ENCODE measurements at places on chromosomes 2 and 18.

DNA sequence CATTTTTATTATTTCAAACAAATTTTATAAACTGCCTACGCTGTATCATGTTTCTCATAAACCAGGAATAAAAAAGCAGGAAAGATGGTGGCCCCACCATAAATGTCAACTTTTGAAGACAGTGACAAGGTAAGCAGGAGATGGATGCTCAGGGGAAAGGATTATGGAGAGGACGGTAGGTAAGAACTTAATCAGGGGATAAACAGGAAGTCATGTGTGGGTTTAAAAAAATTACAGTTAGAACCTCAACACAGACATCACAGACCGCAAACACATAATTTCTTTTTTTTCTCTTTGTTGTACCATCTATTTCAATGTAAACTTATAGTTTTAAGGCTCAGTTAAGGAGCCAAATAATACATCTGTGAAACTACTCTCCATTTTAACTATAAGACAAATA, 575.2 kb upstream of the SLC8A1 start:
- DNase-seq = no peak

DNA sequence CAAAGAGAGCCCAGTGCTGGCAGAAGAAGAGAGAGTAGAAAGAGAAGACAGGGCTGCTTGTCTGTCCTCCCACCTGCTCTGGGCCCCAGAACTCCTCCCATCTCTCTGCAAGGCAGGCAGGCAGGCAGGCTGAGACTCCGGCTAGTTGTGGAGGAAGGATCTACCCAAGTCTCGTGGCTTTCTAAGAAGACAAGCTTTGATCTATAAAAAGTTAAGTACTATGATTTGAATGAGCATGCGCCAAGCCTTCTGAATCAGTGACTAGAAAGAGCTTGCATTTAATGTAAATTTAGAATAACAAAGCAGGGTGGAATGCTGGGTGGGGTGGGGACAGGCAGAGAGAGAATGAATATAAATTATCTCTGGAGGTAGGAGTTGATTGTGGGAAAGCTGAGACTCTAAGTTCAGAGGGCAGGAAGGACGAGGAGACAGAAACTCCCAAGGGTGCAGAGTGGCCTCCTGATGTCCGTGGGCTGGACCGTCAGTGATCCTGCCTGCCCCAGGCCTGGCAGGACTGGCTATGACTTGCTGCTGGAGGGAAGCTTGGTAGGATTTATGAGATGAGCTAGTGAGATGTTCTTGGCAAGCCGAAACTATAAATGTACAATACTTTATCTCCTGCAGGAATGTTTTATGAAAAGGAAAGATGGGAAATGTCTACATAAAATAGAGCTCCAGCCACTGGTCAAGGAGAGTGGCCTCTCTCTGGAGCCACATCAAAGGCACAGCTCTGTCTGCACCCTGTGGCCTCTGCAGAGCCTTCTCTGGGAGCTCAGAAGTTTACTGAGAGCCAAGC, 447.5 kb downstream of the TNS1 start:
- DNase-seq = no peak

- no peak for DNase-seq
These were observed 9.9 kb upstream of the YPEL5 start for GRCh38 chr2:30136764-30137444.

DNA sequence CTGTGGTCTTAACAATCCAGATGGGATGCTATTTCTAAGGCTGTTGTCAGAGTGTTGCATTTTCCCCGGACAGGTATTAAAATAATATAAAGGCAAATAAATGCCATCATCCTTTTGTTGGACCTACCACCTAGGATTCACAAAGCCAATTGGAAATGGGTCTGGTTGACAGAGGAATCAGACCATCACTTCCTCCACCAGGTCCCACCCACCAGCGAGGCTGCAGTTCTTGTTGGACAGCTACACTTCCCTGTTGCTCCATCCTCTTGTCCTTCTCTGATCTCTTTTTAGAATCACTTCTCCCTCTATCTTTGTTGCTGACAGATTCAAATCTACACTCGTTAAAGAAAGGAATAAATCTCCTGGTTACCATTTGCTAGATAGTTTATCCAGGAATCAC, 1.1 kb downstream of the TMEM169 start:
- DNase-seq = peak; percentile 56

DNA sequence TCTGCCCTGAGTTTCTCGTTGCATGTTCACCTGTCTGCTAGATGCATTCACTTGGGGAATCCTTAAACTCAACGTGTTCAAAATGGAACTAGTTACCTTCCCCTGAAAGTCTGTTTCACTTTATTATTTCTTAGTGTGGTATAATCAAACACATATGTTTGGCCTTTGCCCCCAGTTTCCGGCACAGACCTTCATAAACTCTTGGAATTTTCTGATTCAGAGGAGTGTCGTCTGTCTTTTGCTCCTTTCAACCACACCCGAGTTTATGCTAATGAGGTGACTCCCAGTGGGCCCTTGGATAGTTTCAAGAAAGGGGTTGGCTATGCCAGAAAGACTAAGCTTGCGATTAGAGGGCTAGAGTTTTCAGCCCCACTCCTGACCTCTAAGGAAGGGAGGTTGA, 198.9 kb downstream of the CDCA7 start:
- no peak for DNase-seq

DNA sequence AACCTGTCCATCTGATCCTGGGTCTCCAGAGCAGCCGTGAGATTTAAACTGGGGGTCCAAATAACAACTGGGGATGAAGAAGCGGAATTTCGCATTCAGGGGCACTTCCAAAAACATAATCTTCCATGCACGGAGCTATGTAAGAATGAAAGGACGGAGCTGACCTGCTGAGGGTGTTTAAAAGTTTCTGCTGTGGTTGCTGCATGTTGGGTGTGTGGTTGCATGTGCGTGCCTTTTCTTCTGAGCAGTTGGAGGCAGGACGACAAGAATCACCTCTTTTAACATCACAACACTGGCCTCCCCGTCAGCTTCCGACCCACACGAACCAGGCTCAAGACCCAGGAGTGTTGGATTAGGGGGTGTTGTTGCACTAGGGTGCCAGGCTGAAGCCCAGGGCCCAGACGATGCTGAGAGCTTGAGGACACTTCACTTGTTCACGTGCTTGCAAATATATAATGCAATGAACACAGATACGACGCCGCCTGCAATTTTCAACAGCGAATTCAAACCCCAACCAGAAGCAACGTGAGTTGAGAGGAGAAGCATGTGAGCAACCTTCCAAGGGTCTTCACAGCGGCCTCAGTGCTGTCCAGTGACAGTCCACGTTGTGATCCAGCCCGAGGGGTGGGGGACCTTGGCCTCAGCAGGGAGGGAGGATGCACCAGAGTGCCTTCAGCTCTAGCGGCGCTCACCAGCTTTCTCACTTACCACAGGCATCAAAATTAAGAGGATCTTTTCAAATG, 76.0 kb upstream of the SALL3 start:
- no peak for DNase-seq

DNA sequence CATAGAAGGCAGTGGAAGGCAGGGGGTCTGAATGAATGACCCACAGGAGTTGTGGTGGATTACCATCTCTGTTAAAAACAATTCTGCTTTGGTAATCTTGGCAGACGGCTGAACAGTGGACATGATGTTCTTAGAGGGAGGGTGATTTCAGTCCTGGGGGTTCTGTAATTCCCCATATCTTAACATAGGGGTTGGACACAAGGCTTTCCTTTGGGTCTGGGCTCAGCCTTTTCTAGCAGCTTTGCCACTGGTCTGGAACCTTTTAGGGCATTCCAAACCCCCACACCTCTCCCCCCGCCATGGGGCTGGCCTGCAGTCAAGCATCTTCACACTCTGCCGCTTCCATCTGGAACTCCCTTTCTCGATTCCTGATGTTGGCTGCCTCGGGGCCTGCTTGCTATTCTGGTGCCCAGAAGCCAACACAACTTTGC, 50.3 kb downstream of the RPL37A start:
- DNase-seq = no peak

DNA sequence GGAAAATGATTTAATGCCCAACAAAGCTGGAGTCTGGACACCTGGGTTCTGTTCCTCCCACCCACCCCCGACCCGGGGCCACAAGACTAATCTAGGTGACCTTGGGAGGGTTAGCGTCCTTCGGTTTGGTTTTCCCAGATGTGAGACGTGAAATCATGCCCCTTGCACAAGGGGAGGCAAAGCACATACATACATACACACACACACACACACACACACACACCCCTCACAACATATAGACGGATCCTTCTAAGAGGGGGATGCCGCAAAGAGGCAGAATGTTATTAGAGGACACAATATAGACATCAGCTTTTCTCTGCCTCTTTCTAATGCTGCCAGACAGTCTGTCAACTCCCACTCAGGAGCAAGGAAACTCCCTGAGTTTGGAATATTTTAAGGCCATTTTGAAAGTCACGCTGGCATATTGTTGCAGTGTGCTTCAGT, 616 bp upstream of the RBMS1 start:
- DNase-seq = no peak

DNA sequence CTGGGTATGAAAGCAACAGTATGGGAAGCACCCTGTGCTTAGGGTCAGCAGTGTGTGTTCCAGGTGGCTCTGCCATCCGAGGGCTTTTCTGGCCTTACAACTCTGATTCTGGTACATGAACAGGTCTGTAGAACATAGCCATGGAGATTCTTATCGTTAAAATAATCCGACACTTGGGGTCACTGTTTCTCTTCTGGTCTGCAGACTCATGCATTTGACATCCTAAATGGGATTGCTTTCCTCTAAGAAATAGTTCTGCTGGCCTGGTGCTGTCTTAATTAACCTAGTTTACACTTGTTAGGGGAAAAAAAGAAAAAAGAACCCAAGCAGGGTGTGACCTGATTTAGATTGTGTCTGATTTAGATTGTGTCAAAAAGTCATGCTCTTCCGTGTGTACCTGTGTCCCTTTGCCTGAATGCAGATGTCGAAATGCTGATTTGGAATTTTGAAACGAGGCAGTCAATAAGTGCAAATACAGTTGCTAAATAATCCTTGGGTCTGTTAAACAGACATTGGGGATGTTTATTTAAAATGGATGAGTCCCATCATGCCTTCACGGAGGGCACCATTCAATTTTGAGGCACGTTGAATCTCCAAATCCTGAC, 59.6 kb downstream of the TRPM8 start:
- DNase-seq = peak; percentile 43

DNA sequence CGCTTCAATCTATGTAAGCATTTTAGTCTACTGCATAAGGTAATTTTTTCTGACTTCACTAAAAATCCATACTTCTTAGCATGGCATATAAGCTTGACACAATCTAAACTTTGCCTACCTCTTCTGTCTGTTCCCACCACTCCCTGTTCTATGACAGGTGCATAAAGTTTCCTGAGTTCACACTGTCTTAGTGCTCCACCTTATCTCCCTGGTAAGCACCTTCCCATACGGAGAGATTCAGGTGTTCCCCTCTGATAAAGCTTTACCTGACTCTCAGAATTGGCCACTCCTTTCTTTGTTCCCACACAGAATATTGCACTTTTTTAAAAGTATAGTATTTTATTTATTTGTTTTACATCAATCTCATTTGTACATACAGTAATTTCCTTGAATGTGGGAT, 16.8 kb upstream of the ITGA4 start:
- no peak for DNase-seq

DNA sequence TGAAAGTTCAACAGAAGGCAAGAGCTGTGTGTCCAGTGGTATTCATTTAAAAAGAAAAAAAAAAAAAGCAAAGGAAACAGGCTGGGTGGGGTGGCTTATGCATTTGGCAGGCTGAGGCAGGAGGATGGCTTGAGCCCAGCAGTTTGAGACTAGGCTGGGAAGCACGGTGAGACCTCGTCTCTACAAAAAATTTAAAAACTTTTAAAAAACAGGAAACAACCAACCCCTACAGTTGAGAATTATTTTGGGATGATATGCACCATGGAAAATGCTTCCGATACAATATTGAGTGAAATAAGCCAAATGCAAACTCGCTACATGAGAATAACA, 31.2 kb downstream of the PTPN18 start:
- DNase-seq = no peak

DNA sequence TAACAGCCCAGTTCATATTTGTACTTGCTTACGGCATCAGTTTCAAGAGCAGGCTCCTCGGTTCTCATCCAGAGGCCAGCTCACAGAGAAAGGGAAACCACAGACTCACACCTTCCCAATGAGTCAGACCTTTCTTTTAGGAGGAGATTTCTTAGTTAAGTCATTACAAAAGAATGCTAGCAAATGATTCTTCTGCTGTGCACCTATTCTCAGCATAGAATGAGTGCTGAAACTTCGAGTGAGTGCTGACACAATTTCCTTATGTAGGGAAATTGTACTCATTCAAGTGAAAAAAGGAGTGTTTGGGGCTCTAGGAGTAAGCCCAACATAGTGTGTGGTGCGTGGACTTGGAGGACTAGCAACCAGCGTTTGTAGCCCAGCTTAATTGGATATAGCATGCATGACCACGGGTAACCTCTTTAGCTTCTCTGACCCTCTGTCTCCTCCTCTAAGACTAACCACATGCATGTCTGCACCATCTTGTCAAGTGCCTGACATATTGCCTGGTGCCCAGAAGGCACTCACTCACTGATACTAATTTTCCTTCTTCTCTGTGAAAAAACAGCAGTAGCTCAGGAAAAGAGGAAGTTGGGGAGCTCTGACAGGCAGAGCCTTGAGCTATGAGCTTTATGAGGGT, 87.0 kb downstream of the ALPK2 start:
- peak; percentile 56 for DNase-seq

DNA sequence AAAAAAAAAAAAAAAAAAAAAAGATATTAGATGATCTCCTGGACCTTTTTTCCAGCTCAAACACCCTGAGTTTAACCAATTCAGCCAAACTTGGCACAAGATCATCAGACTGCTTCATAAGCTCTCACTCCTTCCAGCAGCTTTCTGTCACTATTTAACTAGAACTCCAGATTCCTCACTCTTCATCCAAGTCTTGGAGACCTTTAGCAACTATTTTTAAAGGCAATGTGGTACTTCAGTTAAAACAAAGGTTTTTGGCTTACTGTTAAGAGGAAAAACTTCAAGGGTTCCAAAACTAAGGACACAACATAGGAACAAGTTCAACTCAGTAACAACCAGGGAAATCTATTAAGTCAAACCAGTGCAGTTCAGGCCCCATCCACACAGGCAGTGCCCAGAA, 23.2 kb downstream of the LAMA1 start:
- no peak for DNase-seq

DNA sequence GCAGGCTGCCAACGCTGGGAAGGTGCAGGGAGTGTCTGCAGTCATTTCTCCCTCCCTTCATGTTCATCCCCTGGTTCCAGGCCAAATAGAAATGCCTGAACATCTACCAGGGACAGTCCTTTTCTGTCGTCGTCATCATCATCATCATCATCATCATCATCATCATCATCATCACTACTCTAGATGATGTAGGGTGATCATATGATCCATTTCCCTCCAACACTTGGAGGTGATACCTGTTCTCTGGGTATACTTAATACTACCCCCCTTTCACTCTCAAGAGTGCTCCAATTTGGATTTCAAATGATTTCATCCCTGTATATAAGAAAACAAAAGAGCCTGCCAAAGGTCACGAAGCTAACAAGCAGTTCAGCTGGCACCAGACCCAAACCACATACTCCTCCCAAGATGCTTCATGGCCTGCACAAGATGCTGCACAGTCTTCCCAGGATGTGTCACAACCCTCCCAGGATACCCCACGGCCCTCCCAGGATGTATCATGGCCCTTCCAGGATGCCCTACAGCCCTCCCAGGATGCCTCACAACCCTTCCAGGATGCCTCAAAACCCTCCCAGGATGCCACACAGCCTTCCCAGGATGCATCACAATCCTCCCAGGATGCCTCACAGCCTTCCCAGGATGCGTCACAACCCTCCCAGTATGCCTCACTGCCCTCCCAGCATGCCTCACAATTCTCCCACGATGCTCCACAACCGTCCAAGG, 257.9 kb downstream of the DYSF start:
- no peak for DNase-seq

- DNase-seq = peak; percentile 68
These were observed 615 bp downstream of the GORASP2 start for GRCh38 chr2:170929686-170930050.

GRCh38 chr18:8657873-8658470, 47.4 kb upstream of the MTCL1 start:
- DNase-seq = no peak
